ENCODE measurements at places on chromosomes 5 and 9.

DNA sequence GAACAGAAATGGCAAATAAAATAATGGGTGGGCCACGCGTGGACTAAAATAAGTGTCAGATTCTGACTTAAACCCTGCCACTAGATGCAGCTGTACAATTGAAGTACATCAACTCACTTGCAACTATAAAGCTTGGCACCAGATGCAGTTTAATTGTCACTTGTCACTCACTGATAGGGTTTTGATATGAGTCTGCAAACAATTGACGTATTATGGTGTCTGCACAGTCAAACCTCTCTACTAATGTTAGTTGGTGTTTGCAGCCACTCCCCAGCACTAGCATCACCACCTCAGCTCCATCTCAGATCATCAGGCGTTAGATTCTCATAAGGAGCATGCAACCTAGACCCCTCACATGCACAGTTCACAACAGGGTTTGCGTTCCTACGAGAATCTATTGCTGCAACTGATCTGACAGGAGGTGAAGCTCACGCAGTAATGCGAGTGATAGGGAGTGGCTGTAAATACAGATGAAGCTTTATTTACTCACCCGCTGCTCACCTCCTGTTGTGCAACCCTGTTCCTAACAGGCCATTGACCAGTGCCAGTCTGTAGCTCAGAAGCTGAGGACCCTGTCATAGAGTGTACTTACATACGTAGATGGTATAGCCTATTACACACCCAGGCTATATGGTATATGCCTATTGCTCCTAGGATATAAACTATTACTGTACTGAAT lies 72.1 kb upstream of the SEMA6A start:
- no peak for DNase-seq

DNA sequence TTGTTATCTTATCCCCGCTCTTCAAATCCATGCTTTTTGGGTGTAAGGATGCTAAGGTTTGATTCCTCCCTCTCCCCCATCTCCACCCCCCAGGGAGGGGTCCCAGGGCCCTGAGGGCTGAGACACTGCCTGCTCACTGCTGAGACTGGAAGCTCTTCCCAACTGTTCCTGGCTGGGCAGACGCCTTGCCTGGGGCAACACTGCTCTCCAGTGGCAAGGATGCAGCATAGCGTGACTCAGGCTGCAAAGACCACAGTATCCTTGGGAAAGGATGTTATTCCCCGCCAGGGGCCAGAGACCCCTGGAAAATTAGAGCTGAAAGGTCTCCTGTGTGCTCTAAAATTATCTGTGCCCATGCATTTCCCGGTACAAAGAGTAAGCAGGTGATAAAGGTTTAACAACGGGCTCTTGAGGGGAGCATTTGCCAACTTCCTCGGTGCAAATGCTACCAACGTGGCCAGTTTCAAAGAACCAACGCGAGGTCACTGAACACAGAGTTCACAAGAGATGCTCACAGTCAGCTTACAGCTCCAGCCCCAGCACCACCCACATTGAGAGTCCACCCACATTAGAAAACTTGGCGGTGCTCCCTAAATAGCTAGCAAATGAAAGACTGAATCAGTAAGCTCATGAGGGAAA lies 271.9 kb downstream of the NSG2 start:
- DNase-seq, result no peak

DNA sequence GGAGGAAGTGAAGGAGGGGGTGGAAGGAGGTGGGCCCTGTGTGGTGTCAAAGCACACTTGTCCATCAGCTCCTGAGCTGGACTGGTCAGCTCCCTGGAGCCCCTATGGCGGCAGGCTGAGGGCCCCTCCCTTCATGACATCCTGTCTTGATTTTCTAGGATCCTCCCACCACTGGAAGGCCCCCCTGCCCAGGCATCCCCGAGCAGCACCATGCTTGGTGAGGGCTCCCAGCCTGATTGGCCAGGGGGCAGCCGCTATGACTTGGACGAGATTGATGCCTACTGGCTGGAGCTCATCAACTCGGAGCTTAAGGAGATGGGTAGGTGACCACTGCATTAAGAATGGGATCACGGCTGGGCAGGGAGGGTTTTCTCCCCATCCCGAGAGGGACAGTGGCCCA lies 34.2 kb downstream of the JADE2 start:
- no peak for DNase-seq

DNA sequence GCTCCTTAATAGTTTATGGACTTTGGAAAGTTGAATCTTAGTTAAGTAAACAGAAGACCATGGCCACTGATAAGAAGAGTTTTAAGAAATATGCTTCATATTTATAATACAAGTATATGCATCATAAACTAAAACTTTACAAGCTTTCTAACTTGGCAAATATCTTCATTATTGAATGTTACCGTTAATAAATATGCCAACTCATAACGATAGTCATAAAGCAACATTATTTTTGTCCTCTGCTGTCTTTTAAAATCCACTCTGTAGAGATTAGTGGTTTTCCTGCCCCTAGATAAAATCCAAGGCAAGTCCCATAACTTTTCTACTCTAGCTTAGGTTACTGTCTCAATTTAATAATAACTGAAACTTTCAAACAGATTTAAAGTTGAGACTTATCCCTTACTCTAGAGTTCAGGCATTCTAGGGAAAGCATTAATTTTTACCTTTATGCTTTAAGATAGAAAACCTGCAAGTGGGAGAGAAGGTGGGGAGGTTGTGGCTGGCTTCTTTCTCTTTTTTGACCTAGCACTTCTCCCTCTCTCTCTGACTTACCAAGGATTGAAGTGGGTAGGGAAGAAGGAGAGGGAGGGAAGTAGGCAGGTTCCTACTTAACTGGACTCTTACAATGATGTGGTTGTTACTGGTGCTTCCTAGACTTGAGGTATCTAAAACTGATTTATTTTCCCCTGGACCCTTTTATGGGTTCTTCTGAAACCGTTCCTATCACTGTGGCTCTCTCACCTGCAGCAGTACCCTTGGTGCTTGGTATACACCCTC lies 29.6 kb downstream of the RNF145 start:
- DNase-seq, result no peak
